MG63 (cell line): ENCODE measurements at places on chromosomes 7 and 10. TPM values are rescaled to one million over a fixed set of nuclear protein-coding genes. Genes with fewer than 3 reads are reported as not detected.

AKR1D1 gene
- total RNA-seq: not detected in 2 replicates

OR2A12 gene
- total RNA-seq: not detected in 2 replicates

CLDN3 gene
- not detected in 2 replicates for total RNA-seq

CYP2C19 gene
- not detected in 2 replicates for total RNA-seq

- DNase-seq: no peak
Measured at GRCh38 chr10:26491934-26492333, 53.8 kb downstream of the APBB1IP start.

DNA sequence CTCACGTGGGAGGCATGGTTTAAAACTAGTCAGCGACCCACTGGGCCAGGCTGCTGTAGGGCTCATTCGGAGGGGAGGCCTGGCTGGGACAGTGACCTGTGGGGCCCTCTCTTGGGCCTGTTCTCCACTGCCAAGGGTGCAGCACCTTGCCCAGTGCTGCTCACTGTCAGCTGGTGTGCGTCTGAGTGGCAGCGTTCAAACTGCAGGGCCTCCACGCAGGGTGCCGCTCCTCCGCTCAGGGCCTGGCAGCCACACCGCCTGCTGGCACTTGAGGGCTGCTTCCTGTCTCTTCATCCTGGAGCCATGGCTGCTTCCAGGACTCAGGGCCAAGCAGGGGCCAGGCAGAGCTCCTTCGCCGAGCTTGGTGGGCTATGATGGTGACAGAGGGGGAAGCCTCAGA, 18.3 kb downstream of the ADAMTS14 start:
- no peak for DNase-seq

DNA sequence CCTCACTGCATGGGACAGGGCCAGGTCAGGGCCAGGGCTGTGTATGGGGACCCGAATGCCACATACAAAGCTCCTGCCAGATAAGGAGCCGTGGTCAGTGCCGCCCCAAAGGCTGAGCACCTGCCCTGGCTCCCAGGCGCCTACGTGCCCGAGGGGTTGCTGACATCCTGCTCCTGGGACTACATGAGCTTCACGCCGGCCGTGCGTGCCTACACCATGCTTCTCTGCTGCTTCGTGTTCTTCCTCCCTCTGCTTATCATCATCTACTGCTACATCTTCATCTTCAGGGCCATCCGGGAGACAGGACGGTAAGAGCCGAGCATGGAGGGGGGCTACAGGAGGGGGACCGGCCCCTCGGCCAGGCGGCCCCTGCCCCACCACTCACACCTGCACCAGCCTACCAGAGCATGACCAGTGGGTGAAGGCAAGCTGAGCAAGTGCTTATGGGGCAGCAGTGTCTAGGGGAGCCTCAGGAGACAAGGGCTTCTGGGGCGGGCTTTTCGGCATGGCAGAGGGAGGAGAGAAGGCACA, 4.9 kb downstream of the OPN4 start:
- DNase-seq: no peak

GRCh38 chr7:19663816-19664462, 44.9 kb downstream of the POLR1F start:
- DNase-seq: no peak

DNA sequence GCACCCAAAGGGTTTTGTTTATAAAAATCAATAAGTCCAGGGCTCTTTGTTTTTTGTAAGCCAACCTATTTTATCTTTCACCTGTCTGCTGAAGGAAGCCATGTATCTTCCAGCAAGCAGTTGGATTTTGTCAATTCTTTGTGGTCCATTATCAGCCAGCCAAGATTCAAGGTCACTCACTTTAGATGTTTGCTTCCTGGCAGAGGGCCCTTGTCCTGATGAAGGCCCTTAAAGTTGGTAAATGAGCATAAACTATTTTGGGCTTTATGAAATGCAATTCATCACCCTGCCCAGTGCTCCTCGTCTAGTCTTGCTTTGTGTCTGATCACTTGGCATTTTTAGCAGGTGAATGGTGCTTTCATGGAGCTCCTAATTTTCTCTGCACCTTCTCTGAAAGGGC, 1004.2 kb downstream of the GRID1 start:
- no peak for DNase-seq

DNA sequence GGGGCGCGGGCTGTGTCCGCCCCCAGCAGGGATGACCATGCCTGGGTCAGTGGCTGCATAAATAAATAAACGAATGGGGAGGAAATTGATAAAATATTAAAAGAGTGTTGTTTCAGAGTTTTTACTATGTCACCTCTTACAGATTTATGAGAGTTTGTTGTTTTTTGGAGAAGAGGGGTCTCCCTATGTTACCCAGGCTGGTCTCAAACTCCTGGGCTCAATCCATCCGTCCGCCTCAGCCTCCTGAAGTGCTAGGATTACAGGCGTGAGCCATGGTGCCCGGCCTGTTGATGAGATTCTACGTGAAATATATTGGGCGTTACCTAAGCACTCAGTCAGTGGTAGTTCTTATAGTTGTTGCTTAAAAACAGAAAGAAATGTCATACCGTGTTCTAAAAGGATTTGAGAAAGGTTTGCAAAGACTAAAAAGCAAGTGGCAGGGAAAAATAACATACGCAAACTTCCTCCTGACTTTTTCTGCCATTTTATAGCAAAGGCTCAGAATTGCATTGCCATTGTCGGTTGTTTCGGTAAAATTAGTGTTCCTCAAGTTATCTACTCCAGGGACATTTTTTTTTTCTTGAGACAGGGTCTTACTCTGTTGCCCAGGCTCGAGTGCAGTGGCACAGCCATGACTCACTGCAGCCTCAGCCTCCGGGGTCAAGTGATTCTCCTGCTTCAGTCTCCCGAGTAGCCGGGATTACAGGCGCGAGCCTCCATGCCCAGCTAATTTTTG, 39.5 kb upstream of the FOXK1 start:
- no peak for DNase-seq

DNA sequence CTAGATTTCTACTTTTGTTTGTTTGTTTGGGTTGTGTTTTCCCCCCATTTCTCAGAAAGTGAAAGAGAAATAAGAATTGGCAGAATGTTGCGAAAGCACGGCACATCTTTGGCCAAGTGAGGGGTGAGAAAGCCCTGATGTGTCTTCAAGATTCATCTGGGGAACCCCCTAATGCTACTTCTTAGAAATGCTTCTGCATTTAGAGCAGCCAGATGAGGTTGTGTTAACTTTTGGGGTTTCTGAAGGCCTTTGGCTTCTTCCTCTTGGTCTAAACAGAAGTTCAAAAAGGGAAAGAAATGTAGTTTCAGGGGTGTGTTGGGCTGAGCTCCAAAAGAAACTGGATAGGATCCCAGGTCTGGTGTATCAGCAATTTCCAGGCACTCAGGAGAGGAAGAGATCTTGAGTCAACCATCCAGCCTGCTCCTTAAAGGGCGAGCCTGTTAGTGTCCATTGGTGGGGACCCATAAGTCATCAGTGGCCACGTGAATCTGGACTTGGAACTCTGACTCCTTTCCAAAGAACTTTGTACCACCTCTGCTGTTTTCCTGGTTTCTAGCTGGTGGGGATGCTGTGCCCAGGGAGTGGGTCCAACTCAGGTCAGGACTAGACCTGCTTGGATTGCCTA, 6.5 kb downstream of the DUSP5 start:
- peak; percentile 72 for DNase-seq

DNA sequence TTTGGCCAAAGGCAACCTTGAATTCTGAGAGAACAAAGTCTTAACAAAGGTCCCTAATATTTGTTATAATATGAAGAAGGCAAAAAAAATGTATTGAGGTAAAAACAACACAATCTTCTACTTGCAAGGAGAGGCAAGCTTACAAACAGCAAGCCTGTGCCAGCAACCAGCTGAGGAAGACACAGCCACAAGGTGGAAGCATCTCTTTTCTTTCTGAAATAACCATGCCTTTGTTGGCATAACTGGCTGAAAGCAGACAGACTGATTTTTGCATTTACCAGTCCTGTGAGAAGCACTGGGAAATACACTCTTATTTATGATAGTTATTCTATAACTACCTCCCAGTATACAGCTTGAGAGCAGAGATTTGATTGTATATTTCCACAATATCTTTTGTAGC, 292.0 kb downstream of the PHTF2 start:
- DNase-seq: no peak

DNA sequence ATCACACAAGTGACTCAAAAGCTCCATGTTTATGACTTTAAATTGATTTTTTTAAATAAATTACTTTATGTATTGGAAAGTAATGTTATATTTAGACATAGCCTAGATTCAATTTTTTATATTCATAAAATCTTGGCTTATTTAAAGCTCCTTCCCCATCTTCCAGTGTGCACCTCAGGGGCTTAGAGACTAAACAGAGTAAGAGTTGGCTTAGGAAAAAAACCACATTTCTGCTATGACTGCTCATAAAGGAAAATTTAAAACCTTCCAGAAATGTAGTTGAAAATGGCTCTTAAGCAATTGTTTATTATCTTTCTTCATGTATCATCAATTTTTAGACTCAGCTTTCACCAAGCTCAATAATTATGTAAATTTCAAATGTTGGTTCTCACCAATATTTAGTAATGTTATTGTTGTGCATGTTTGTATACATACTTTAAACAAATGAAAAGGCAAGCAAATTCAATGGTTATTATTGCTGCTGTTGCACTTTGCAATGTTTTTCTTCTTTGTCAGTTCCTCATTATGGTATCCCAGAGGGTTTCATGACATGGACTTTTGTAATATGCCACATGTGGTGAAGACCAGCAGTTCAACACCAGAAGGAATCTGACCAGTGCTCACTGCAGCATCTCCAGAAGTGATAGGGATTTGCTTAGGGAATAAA, 700.1 kb upstream of the ANKRD30A start:
- DNase-seq: no peak

DNA sequence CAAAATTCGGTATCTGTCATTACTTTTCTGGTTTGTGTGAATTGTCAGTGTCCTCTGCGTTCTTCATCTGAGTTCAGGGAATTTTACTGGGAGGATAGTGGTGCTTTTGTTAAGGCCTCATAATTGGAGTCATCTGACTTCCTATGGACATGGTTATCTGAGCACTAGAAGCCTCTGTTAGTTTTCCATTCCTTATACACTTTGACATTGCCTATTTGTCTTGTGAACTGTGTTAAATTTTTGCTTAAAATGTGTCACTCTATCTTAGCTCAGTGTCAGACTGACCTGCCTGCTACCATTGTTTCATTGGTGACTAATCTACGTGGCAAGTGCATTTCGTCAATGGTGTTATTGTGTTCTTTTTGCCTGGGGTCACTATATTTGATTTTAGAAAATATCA, 253.3 kb downstream of the SEMA3A start:
- DNase-seq: no peak

- DNase-seq: peak; percentile 7
Measured at GRCh38 chr10:16891375-16892313, 74.4 kb upstream of the RSU1 start.

GRCh38 chr7:216360-217300, 24.3 kb downstream of the FAM20C start:
- no peak for DNase-seq

- DNase-seq: no peak
Measured at GRCh38 chr7:20513341-20513740, 102.1 kb upstream of the ABCB5 start.

DNA sequence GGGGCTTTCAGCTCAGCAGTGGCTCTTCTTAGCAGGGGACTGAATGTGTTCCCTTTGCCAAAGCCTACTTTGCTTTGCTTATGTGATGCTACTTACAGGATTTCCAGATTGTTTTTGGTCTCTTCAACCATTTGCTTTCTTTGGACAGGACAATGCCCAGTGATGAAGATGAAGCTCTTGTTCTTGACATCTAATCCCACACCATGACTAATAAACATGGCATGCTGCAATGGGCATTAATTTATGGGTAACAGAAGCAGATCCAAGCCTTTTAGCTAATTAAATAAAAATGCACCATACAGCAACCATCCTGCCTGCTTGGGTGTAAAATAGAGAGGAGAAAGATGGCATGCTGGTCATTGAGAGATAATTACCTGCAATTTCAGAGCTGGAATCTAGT, 175.5 kb upstream of the ITGB1 start:
- peak; percentile 11 for DNase-seq

DNA sequence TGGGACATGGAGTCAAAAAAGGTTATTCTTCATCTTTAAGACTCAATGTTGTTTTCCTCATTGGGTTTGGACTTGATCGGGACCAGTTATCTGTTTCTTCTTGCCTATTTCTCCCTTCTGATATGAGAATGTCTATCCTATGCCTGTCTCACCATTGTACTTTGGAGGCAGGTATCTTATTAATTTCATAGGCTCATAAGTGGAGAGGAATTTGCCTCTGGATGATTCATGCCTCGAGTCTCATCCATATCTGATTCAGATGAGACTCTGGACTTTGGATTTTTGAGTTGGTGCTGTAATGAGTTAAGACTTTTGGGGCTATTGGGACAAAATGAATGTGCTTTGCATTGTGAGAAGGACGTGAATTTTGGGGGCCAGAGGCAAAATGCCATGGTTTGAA, 36.2 kb upstream of the CCDC7 start:
- DNase-seq: no peak

DNA sequence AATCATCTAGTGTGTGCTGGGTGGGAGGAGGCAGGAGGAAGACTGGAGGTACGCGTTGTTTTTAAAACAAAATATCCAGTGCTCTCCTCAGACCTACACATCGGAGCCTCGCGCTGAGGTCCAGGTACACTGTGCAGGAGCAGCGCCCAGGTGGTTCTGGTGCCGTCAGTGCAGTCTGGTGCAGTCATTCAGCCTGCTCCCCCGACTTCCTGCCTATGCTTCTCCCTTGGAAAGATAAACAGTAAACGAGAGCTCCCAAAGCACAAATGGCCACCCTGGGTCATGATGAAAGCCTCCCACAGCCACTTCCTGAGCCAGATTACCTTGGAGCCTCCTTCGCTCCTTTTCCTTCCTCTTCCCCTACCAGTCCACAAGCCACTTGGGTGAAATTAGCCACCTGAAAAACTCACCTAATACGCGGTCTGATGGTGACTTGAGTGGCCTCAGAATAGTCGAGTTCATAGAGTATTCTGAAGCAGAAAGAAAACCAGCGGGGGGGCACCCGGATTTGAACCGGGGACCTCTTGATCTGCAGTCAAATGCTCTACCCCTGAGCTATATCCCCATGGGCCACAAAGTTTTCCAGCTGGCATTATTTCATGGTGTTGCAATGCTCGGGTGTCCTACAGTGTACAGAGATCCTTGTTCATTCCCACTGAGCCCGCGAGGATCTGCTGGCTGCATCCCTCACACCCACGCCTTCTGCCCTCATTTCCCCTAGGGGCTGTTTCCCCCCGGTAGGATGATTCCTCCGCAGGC, 82.5 kb downstream of the ZNF467 start:
- peak; percentile 78 for DNase-seq

DNA sequence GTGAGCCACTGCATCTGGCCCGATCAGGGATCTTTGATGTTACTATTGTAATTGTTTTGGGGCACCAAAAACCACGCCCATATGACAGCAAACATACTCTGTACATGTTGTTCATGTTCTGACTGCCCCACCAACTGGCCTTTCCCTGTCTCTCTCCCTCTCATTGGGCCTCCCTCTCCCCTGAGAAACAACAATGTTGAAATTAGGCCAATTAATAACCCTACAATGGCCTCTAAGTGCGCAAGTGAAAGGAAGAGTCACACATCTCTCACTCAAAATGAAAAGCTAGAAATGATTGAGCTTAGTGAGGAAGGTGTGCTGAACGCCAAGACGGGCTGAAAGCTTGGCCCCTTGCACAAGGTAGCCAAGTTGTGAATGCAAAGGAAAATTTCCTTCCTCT, 50.3 kb upstream of the SDK1 start:
- DNase-seq: no peak
